Suprapubic skin (tissue), 4 donors: ENCODE measurements at places on chromosomes 5 and 9. TPM values are rescaled to one million over a fixed set of nuclear protein-coding genes. Genes with fewer than 3 reads are reported as not detected.

ZBTB5 gene
- 23.9 TPM for total RNA-seq

IL5 gene
- not detected for total RNA-seq

NMUR2 gene
- total RNA-seq, result not detected

C5orf52 gene
- not detected for total RNA-seq

KDM4C gene
- total RNA-seq, result 39.0 TPM

DNA sequence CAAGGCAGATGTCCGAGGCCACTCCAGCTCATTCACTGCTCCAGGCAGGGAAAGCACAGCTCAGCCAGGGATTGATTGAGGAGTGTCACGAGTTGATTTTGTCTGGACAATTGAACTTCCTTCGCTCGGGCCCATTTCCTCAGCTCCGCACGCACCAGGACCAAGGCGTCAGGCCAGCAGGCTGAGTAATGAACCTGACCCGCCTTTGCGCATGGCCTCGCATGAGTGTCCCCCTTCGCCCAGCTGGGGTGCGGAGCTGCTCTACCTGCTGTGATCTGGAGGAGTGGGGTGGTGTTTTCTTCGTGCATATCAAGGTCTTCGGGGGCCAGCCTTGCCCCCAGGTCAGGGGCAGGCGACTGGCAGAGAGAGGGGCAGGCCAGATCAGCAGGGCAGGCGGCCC, 44.0 kb downstream of the VAV2 start:
- H3K4me3 ChIP-seq, result no peak overlapping the region
- no peak overlapping the region for H3K27ac ChIP-seq
- H3K4me1 ChIP-seq, result peaks cover 11% of the 10 kb centered on the region
- H3K27me3 ChIP-seq, result no peaks in the 10 kb centered on the region
- no peaks in the 10 kb centered on the region for H3K36me3 ChIP-seq

GRCh38 chr9:35615981-35616680, 2.1 kb downstream of the CD72 start:
- H3K4me3 ChIP-seq, result no peak overlapping the region
- peaks cover 10% of the 10 kb centered on the region for H3K4me1 ChIP-seq
- H3K27ac ChIP-seq, result no peak overlapping the region
- no peaks in the 10 kb centered on the region for H3K27me3 ChIP-seq

DNA sequence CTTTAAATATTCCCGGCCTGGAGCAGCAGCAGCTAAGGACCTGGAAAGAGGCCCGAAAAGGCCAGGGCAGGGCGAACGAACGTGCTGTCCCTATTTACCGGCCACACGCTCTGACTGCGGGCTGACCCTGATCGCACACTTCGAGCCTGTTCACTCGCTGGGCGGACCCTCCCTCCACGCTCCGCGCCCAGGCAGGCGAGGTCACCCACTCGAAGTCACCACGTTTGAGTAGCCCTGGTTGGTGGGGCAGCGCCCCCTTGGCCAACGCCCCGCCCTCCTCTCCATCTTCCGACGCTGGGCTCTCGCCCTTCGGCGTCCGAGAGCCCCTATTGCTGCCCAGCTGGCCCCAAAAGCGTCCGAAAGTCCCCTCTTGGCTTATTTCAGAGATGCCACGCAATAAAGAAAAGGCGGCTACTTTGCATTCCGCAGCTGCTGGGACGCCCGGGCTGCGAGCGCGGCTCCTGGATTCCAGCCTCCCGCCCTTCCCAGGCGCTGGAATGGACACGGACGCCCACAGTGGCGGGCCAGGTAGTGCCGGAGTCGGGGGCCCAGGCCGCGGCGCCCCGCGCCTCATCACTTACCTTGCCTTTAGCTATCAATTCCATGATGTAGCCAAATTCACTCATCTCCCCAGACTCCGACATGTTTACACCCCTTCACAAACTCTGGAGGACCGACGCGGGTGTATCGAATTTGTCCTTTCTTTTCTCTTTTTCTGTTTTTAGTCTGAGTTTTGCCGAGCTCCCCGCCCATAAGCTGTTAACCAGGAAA, 9.9 kb upstream of the TRIM36 start:
- no peak for DNase-seq
- H3K36me3 ChIP-seq, result no peaks in the 10 kb centered on the region
- peaks cover 81% of the 10 kb centered on the region for H3K27me3 ChIP-seq
- H3K4me1 ChIP-seq, result peaks cover 20% of the 10 kb centered on the region
- no peak overlapping the region for H3K27ac ChIP-seq
- peak overlapping the region; percentile 52 for H3K4me3 ChIP-seq

GRCh38 chr9:137294091-137294680, 7.9 kb downstream of the NRARP start:
- no peak for DNase-seq
- peaks cover 50% of the 10 kb centered on the region for H3K27me3 ChIP-seq
- no peak overlapping the region for H3K4me3 ChIP-seq
- no peak overlapping the region for H3K27ac ChIP-seq

DNA sequence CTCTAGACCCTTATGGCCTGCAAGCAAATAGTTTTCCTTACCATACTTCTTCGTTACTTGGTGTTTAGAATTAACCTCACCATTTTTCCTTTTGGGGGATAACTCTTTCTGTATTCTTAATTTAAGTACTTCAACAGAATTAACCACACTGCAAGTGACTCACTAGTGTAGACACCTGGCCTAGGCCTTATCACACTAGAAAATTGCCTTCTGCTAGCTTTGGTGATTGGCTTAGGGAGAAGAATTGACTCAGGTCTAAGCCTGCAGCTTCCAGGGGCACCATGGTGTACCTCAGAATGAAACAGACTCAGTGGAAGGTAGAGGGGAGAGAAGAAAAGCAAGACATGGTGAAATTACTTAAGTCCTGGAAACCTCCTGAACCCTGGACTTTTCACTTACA, 112.8 kb upstream of the HMHB1 start:
- no peak overlapping the region for H3K4me3 ChIP-seq
- no peaks in the 10 kb centered on the region for H3K36me3 ChIP-seq
- no peak overlapping the region for H3K27ac ChIP-seq

DNA sequence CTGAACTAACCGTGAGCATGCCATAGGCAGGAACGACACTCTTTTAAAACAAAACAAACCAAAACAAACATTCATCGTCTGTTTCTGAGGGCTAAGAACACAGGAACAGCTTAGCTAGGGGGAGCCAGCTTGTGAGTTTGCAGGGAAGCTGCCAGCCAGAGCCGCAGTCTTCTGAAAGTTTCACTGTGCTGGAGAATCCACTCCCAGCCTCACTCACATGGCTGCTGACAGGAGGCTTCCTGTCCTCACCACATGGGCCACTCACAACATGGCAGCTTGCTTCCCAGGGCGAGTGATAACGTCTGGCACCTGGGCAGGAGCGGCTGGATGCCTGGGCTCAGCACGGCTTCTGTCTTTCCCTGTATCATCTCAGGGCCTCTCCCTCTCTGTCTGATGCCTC, 275.2 kb downstream of the MSX2 start:
- H3K27ac ChIP-seq, result no peak overlapping the region
- no peaks in the 10 kb centered on the region for H3K27me3 ChIP-seq
- H3K4me1 ChIP-seq, result no peaks in the 10 kb centered on the region
- H3K36me3 ChIP-seq, result no peaks in the 10 kb centered on the region

DNA sequence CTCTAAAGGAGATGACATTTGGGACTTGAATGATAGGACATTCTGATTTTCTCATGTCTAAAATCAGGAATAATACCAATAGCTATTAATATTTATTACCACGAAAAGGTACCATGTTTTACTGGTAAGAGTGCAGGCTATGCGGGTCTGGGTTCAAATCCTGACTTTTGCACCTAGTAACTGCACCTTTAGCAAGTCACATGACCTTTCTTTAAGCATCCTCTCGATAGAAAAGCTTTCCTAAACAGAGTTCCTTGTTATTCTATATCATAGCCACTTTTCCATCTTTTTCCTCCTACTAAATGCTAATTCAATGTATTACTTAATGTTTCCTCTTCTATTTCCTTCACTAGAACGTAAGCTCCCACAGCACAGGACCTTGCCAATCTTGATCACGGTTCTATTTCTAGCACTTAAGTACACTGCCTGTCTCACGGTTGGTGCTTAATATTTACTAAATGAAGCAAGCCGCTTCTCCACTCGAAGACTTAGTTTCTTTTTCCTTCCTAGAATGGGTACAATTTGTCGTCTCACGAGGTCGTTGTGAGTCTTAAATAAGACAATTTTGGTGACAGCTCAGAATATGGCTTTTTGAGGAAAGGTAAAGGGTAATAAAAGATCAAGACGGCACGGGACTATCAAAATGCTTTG, 816 bp downstream of the RBM18 start:
- H3K4me1 ChIP-seq, result peaks cover 39% of the 10 kb centered on the region
- no peaks in the 10 kb centered on the region for H3K27me3 ChIP-seq
- H3K4me3 ChIP-seq, result peak overlapping the region; percentile 75
- peaks cover 17% of the 10 kb centered on the region for H3K36me3 ChIP-seq

GRCh38 chr9:110615498-110615897, 36.0 kb upstream of the SVEP1 start:
- H3K4me1 ChIP-seq, result no peaks in the 10 kb centered on the region
- H3K36me3 ChIP-seq, result no peaks in the 10 kb centered on the region
- no peaks in the 10 kb centered on the region for H3K27me3 ChIP-seq
- H3K4me3 ChIP-seq, result no peak overlapping the region
- no peak overlapping the region for H3K27ac ChIP-seq

- no peaks in the 10 kb centered on the region for H3K36me3 ChIP-seq
- H3K27me3 ChIP-seq, result peaks cover 42% of the 10 kb centered on the region
- H3K27ac ChIP-seq, result no peak overlapping the region
- H3K4me1 ChIP-seq, result peaks cover 19% of the 10 kb centered on the region
- H3K4me3 ChIP-seq, result no peak overlapping the region
- DNase-seq, result no peak
These were observed 4.3 kb upstream of the DRD1 start for GRCh38 chr5:175448276-175448675.
